ENCODE measurements at places on chromosomes 11 and 22.
A peak's percentile ranks its signal among the peaks of the same experiment; 100 is the strongest.

DNA sequence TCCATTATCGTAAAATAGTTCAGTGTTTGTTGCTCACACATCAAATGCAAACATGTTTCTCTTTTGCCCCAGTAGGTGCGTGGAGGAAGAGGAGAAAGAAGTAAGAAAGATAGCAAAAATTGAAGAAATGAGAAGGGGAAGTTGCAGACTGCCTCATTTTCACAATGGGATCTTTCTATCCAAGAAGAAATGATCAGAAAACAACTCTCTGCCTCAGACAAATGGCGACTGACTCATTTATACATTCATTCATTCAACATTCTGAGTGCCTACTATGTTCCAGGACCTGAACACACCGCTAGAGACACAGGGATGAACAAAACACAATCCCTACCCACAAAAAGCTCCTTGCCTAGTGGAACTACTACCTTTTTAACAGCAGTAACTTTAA is 367 bp downstream of the HPS5 start:
- DNase-seq = no peak

GRCh38 chr11:62352355-62353336 is 15.4 kb downstream of the ASRGL1 start:
- DNase-seq = no peak

GRCh38 chr11:120337355-120338106 is 1.3 kb downstream of the ARHGEF12 start:
- DNase-seq = no peak

- peak; percentile 70 for DNase-seq
Measured at GRCh38 chr11:61797263-61797944, 4.7 kb downstream of the FEN1 start.

DNA sequence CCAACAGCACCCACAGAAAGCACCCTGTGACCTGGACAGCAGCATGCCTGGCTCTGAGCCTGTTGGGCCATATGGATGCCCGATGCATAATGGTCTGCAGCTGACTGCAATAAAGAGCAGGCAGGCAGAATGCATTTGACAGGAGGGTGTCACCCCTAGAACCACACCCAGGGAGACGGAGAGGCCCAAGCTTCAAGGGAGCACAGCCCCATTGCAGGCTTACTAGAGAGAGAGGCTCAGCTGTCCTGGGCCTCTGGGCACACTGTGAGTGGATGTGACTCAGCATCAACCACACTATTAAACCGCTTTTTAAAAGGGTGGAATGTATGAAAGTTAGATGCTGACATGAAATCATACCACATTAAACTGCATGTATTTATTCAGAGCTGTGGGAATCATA is 365.3 kb downstream of the CTTN start:
- no peak for DNase-seq

- no peak for DNase-seq
Measured at GRCh38 chr11:107384144-107384852, 73.3 kb downstream of the CWF19L2 start.

GRCh38 chr11:65381716-65382032 is 772 bp downstream of the SLC25A45 start:
- DNase-seq = no peak
